ENCODE measurements at places on chromosomes 11 and 22.

GRCh38 chr11:121246021-121246768, 46.4 kb upstream of the SC5D start:
- no peak for DNase-seq

GRCh38 chr22:21443735-21444421, 23.3 kb upstream of the TMEM191C start:
- DNase-seq: no peak

DNA sequence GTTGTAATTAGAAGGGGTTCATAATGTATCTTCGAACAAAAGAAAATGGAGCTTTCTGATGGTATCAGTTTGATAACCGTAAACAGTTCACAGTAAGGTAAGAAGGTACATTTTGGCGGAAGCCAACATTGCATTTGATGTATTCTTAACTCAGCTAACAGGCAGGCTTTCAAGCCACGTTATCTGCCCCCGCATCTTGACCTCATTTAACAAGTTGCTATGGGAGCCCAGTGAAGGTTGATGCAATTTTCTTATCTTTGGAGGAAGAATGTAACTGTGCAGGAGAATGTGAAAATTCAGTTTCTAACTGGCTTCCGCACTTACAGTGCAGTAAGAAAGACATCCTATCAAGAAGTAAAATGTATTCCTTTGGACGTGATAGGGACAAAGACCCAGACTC, 110.6 kb downstream of the ETS1 start:
- peak; percentile 83 for DNase-seq

DNA sequence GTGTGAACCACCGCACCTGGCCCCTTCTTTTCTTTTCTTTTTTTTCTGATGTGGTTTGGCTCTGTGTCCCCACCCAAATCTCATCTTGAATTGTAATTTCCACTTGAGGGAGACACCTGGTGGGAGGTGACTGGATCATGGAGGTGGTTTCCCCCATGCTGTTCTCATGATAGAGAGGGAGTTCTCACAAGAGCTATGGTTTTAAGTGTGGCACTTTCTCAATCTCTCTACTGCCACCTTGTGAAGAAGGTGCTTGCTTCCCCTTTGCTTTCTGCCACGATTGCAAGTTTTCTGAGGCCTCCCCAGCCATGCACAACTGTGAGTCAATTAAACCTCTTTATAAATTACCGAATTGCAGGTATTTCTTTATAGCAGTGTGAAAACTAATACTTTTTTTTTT, 4.9 kb upstream of the TCN2 start:
- DNase-seq: no peak

DNA sequence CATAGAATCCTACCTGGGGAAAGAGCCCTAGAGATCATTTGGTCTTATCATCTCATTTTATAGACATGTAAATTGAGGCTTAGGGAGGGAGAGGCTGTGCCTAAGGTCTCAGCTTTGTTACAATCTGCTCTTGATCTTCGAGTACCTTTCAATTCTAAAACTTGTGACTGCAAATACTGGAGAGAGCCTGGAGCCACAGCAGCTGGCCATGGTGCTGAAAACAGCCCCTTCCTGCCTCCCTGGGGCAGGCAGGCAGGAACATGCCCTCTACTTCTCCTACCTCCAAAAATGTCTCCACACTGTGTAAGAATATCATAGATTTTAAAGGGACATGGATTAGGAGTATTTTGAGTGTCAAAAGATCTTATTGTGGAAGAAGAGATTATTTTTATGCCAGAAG, 52.2 kb downstream of the C22orf42 start:
- DNase-seq: no peak

GRCh38 chr11:8354622-8355415, 91.1 kb upstream of the LMO1 start:
- no peak for DNase-seq
